ENCODE measurements at places on chromosomes 1 and 21.

DNA sequence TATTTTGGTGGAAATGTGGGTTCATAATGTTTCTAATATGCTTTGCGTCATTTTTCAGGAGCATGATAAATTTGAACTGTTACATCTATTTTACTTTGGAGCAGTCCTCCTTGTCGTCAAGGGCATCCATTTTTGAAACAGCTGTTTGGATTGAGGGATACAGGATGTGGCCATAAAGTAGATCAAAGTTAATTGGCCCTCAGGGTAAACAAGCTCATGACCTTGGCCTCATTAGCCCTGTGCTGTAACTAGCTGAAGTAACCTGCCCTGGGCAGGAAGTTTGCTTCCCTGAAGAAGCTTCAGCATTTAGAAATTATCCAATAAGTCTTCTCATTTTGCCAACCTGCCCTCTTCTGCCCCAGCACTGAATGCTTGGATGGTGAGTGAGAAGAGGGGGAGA lies 24.8 kb upstream of the RGL1 start:
- no peak for DNase-seq

- no peak for DNase-seq
Observed at GRCh38 chr1:228084325-228084724, 1.8 kb downstream of the ARF1 start.

DNA sequence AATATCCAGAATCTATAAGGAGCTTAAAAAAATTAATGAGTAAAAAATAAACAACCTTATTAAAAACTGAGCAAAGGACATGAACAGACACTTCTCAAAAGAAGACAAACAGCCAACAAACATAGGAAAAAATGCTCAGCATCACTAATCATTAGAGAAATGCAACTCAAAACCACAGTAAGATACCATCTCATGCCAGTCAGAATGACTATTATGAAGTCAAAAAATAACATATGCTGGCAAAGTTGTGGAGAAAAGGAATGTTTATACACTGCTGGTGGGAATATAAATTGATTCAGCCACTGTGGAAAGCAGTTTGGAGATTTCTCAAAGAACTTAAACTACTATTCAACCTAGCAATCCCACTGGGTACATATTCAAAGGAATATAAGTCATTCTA lies 25.3 kb downstream of the PIGK start:
- no peak for DNase-seq

- no peak for DNase-seq
Observed at GRCh38 chr1:171642197-171642596, 10.3 kb downstream of the MYOC start.

- DNase-seq: peak; percentile 8
Observed at GRCh38 chr1:205791568-205792180, 16.4 kb upstream of the RAB29 start.

DNA sequence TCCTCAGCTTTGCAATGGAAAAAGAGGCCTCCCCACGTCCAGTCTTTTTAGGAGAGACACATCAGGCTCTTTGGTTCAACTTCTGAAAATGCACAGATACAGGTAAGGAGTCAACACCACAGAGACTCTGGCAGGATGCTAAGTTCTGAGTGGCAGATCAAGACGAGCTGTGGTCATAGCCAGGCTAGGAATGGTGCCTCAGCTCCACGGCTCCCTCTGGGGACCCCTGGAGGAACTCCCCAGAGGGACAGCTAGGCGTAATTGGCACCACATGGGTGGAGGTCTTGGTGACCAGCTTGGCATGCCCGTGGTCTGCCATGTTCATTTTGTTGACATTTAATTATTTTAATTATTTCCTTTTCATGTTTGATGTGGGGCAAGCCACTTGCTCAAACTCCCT lies 206.1 kb downstream of the KAZN start:
- DNase-seq: no peak
